ENCODE measurements at places on chromosomes 5 and 9.

GRCh38 chr5:179128041-179128365, 67.8 kb downstream of the ZNF354C start:
- no peak for DNase-seq

- no peak for DNase-seq
These were observed 22.0 kb downstream of the DDX31 start for GRCh38 chr9:132647806-132648205.

GRCh38 chr5:140182075-140182711, 7.2 kb downstream of the CYSTM1 start:
- DNase-seq, result no peak

- DNase-seq, result peak; percentile 28
These were observed 70.2 kb upstream of the ALDH1A1 start for GRCh38 chr9:73023025-73023541.

All from iPS DF 19.7 (cell line).